Right atrium auricular region (tissue), 2 donors: ENCODE measurements at places on chromosomes 7 and 10.

DNA sequence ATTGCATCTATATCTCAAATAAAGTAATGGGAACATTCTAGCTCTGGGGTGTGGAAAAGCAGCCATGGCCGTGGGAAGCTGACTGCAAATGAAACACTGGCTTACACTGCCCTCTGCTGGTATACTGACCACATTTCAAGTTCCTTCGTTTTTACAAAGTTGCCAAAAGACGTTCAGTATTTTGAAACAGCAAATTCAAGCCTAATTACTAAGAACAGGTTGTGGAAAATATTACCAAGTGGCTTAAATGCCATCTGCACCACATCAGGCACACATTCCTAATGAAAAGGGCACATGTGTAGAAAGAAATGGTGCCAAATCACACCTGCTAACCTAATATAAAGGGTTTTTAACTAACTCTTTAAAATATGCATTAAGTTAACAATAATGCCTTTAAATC lies 83.9 kb downstream of the JAZF1 start:
- DNase-seq = peak; percentile 79

GRCh38 chr7:143388491-143389101 lies 7.5 kb downstream of the ZYX start:
- DNase-seq = no peak

DNA sequence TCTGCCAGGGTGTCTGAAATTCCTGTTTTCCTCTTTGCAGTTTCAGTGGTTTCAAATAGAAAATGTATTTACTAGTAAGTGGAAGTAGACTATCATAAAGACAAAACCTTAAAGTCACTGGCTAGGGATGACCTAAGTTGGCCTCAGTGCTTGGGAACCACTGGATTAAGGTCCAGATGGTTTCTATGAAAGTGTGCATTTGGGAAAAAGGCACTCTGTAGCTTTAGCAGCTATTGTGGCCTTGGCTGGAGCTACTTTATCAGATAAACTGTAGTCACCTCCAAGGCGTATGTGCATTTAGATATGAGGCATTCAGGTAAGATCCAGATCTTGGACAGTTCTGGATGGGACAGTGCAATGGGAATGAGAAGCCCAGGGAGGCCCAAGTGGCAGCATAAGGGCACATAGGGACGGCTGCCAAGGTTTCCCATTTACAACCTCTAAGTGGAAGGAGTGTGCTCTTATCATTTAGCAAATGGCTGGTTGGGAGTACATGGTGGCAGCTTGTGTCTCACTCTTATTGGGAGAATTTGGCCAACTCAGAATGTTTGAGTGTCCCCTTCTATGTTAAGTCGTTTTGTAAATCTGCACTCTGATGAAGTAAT lies 185.6 kb downstream of the LRMDA start:
- DNase-seq = no peak

- DNase-seq = no peak
Measured at GRCh38 chr7:50988465-50988864, 205.8 kb upstream of the GRB10 start.

DNA sequence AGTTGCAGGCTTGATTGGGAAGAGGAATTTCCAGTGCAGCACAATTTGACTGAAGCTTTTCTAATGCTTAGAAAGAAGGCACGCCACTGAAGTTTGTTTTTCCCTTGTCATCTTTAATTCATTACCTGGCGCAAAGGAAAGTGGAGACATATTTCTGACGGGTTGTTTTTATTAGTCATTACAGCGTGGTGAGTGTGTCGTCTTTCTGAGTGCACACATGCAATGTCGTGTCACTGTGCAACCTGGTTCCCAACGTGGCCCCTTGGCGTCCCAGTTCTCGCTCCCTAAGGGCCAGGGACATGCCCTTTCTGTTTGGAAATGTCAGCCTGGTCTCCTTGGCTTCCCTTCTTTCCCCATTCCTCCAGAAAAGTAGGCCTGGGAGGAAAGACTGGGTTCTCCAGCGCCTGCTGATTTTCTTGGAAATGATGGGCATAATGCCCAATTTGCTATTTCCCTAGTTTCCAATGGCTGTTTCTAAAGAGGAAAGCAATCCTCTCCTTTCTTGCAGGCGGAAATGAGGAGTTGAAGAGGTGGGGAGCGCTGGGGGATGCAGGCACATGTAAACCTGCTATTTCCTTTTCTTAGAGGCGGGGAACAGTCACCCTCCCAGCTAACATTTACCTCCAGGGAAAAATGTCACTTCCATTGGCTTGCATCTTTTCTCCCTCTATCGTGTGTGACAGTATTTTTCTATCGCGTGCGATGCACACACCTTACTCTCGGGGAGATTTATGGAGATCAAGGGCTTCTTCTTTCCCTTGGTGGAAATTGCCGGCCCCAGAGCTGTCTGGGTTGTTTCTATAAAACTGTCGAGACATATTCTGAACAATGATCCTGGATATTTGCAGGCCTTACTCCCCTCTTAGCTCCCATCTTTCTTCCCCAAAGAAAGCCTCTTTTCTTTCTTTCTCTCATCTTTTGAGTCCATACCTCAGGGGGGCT lies 249.8 kb downstream of the ARHGAP12 start:
- DNase-seq = no peak

DNA sequence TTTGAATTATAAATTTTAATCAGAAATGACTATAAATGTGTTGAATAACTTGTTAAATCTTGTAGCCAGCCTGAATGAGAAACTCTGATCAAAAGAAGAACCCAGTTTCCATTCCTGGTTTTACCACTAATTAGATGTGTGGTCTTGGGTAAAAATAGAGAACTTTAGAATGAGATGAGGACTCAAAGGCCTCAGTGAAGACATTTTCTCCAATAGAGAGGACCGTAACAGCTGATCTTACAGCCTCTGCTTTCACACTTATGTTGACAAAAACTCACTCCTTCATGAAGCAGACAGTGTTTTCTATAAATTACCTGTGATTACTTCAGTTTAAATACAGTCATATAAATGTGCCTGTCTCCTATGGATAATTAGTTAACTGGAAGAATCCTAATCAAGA lies 200.1 kb upstream of the MEOX2 start:
- no peak for DNase-seq

- DNase-seq = no peak
Measured at GRCh38 chr7:103573479-103574058, 127.6 kb upstream of the SLC26A5 start.

GRCh38 chr10:83617692-83618545 lies 521.4 kb upstream of the GHITM start:
- no peak for DNase-seq

- DNase-seq = no peak
Measured at GRCh38 chr7:1457949-1458682, 1.2 kb downstream of the MICALL2 start.

GRCh38 chr10:81978238-81978637 lies 103.2 kb downstream of the NRG3 start:
- DNase-seq = no peak
